ENCODE measurements at places on chromosomes 12 and 14. TPM values are rescaled to one million over a fixed set of nuclear protein-coding genes. Genes with fewer than 3 reads are reported as not detected.

- no peak for DNase-seq
Observed at GRCh38 chr12:78865516-78865915, 942 bp downstream of the SYT1 start.

TRPV4 gene
- polyA plus RNA-seq: 2.6 TPM

PTHLH gene
- 4.4 TPM for polyA plus RNA-seq

GRCh38 chr12:6166808-6167207, 33.4 kb upstream of the CD9 start:
- no peak for DNase-seq

DNA sequence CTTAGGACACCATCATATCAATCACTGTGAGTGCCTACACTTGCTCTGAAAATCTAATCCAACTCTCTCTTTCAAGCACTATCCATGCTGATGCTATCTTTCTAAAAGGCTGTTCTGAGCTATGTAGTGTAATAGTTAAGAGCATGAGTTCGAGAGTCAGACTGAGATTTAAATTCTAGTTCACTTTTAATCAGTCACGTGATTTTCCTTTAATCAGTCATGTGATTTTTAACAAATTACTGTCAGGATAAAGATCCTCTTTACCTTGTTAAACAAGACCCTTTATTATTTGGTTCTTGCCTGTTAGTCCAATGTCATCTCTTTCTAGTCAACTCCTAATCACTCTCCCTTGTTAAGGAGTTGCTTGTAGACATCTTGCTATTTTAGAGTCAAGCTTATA, 653.0 kb downstream of the RPL10L start:
- no peak for DNase-seq

- DNase-seq: no peak
Observed at GRCh38 chr12:108345716-108346633, 6.9 kb upstream of the CMKLR1 start.

All from right lung (tissue), 10 donors.